Lower leg skin (tissue), 4 donors: ENCODE measurements at places on chromosomes 1 and 21.

- DNase-seq: no peak
Observed at GRCh38 chr1:160733898-160734297, 5.1 kb upstream of the SLAMF7 start.

DNA sequence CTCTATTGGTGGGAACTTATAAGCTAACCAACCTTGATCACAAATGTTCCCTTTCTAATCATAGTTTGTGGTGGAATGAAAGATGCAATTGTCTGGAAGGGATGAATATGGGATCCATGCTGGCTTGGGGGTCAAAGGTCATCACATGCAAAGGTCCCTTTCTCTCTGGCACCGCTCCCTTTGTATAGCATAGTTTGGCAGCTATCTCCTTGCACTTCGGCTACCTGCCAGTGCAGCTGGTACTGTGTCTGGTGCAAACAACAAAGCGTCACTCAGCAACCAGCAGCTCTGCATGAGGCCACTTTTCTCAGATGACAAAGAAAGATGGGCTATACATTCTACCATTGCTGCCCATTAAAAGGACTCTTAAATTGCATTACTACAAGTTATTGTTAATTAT lies 188.2 kb upstream of the NFIA start:
- no peak for DNase-seq

GRCh38 chr1:11847667-11848372 lies at the start of gene NPPA:
TSS of gene NPPA (minus strand) at chr1:11847783. CDS start at chr1:11847684, 99 bp downstream.
- DNase-seq: no peak

- DNase-seq: no peak
Observed at GRCh38 chr1:185400052-185400451, 83.0 kb upstream of the IVNS1ABP start.

- peak; percentile 28 for DNase-seq
Observed at GRCh38 chr1:150567341-150567716, 12.1 kb downstream of the MCL1 start.

DNA sequence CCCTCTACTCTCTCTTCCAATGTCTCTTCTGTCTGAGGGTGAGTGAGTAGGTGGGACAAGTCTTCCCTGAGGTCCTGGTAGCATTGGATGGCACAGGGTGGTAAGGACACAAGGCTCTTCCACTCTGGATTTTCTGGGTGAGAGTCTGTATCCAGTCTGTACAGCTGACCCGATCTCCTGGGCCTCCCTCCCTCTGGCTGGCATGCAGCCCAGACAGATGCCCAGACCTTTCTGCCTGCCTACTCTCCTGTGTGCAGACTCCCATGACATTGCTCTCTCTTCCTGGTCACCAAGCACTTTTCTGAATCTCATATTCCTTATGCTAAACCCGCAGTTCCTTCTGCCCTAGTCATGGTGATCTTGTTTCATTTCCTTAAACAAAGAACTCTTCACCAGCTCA lies 100.3 kb downstream of the GRIK3 start:
- no peak for DNase-seq

DNA sequence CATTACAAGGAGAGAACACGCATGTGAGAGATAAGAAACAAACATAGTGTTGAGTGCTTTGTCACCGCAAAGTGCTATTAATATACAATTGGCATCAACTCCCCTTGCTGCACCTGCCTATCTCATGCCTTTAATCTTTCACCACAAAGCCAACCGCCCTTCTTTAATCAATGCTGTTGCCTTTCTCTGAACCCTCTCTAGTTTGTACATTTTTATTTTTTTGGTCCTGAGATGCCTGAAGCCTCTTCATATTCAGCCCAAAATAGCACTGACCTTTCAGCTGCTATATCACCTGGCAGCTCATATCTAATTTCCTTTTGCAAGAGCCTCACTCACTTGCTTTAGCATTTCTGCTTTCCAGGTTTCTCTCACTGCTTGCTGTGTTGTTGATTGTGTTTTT lies 504.7 kb downstream of the NUF2 start:
- no peak for DNase-seq

- no peak for DNase-seq
Observed at GRCh38 chr1:63886340-63886739, 112.5 kb downstream of the ROR1 start.

- DNase-seq: no peak
Observed at GRCh38 chr1:183493540-183494245, 21.4 kb downstream of the SMG7 start.

DNA sequence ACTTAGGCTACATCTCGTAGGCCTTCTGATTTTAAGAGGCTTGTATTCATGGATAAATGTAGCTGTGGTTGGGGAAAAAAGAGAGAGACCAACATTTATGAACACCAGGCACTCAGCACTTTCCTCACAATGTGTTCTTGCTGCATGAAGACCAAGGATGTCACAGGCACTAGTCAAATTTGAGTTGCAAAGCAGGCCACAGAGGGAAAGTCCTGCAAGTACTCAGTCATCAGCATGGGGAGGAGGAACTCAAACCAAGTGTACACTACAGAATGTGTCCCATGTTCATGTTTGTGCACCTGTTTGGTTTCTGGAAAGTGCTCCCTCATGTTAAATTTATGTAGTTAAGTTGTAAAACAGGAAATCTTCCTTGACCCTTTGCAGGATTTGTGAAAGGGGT lies 8.7 kb upstream of the MAP3K7CL start:
- DNase-seq: no peak

GRCh38 chr1:109482791-109483671 lies 674 bp upstream of the ATXN7L2 start:
- DNase-seq: peak; percentile 89

- no peak for DNase-seq
Observed at GRCh38 chr1:158527190-158527815, 26.9 kb downstream of the OR6Y1 start.

DNA sequence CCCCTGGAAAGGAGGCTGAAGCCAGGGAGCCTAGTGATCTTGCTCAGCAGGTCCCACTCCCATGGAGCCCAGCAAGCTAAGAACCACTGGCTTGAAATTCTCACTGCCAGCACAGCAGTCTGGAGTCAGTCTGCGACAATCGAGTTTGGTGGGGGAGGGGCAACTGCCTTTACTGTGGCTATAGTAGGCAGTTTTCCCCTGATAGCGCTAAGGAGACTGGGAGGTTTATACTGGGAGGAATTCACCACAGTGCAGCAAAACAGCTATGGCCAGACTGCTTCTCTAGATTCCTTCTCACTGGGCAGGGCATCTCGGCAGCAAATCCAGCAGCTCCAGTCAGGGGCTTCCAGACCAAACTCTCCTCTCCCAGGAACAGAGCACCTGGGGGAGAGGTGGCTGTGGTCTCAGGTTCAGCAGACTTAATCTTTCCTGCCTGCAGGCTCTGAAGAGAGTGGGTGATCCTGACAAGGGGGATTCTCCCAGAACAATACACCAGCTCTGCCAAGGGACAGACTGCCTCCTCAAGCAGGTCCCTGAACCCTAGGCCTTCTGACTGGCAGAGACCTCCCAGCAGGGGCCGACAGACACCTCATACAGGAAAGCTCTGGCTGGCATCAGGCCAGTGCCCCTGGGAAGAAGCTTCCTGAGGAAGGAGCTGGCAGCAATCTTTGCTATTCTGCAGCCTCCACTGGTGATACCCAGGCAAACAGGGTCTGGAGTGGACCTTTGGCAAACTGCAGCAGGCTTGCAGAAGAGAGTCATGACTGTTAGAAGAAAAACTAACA lies 548.5 kb upstream of the NEGR1 start:
- DNase-seq: no peak

DNA sequence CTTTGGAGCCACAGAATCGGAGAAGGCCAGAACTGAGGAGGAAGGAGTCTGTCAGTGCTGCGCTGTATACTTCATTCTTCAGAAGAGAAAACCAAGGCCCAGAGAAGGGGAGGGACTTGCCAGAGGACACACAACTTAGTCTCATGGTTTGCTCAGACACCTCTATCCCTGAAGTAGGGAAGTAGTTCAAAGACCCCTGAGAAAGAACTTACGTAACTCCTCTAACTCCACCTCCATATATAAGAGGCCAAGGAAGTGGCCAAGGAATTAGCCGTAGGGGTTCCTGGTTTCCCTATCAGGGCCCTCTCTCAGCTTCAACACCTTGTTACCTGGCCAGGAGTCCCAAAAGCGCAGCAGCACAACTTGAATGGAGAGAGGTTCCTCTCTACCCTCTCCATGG lies 580 bp upstream of the NECTIN4 start:
- DNase-seq: no peak

GRCh38 chr1:212188599-212189351 lies 96.4 kb upstream of the PPP2R5A start:
- DNase-seq: peak; percentile 34

DNA sequence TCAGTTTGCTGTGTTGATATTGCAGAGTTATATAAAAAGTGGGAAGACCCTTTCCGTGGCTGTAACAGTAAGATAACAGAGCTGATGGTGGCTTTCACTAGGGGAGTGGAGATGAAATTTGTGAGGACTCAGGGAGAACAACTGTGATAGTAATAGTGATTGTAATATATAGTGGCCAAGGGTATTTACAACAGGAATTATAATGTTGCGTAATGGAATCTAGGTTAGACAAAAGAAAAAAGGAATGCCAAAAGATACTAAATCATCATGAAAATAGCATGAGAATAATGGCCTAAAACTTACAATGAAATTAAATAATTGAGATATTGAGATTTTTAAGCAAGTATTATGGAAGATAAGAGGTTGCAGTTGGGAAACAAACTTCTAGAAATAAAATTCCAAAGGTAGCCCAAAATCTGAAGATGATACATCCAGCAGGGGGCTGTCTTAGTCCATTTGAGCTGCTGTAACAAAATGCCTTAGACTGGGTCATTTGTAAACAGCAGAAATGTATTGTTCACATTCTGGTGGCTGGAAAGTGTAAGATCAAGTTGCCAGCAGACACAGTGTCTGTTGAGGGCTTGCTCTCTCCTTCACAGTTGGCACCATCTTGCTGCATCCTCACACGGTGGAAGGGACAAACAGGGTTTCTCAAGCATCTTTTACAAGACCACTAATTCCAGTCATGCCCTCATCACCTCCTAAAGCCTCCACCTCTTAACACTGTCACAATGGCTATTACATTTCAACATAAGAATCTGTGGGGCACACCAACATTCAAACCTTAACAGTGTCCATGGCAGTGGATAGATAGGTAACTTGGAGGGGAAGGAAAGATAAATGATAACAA lies 711.2 kb downstream of the MRPL39 start:
- no peak for DNase-seq

DNA sequence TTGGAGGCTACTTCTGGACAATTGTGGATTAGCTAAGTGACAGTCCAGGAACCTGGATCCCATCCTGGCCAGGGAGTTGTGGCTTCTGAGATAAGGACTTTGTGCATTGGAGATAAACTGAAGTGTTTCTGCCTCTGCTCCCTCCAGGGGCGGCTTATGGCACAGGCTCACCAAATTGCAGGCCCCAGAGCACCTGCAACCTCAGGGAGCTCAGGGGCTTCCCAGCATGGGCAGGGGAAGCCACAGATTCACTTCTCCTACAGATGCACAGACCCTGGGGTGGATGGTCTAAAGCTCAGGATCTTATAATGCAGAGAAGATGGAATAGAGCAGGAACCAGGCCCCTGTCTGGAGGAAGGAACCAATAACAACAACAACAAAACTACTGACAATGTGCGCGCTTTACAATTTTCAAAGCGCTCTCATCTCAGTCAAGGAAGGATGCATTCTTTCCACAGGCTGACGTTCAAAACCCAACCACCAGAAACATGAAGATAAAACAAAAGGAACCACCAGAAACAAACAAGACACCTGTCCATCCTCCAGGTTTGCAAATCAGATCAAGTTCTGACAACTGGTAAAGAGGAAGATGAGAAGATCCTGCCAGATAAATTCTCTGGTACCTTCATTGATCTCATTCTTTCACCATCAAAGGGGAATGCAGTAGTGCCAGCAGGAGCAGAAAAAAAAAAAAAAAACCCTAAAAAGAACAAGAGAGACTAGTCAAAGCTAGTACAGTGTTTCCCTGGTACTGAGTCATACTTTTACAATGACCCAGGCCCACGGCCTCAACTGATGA lies 121.0 kb upstream of the IRF2BP2 start:
- DNase-seq: no peak

GRCh38 chr1:179742717-179743678 lies at the start of gene FAM163A:
TSS of gene FAM163A (plus strand) at chr1:179743291. CDS start at chr1:179813098, 69,807 bp downstream.
- DNase-seq: no peak

- DNase-seq: no peak
Observed at GRCh38 chr1:8875216-8875861, 3.1 kb downstream of the ENO1 start.

GRCh38 chr1:89799495-89799894 lies 21.3 kb upstream of the LRRC8D start:
- no peak for DNase-seq

GRCh38 chr21:32459972-32460371 lies 47.5 kb downstream of the EVA1C start:
- DNase-seq: no peak

- DNase-seq: no peak
Observed at GRCh38 chr1:30868833-30869435, 39.6 kb downstream of the SDC3 start.

GRCh38 chr1:22652881-22653316 lies at the start of gene C1QB:
TSS of gene C1QB (plus strand) at chr1:22653236. CDS start at chr1:22659463, 6,227 bp downstream.
- DNase-seq: peak; percentile 88

DNA sequence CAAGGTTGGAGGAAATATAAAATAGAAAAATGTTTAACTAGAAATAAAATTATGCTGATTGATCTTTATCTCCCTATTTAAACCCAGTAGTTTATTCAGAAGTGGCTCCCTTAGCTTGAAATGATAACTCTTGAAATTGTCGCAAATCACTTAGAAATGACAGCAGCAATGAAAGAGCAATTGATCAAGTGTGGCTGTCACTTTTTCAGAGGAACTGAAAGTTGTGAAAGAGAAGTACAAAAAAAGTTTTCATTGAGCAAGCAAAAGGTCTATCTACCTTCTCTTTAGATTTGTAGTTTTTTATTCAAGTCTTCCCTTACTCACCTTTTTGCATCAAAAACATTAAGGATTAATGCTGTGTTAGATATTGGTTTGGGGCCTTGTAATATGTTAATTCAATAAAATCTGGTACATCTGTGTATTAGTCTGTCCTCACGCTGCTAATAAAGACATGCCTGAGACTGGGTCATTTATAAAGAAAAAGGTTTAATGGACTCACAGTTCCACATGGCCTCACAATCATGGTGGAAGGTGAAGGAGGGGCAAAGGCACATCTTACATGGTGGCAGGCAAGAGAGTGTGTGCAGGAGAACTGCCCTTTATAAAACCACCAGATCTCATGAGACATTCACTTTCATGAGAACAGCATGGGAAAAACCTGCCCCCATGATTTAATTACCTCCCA lies 48.3 kb downstream of the LRRC8C start:
- DNase-seq: no peak

GRCh38 chr1:213676736-213677135 lies 311.0 kb upstream of the PROX1 start:
- no peak for DNase-seq

- peak; percentile 74 for DNase-seq
Observed at GRCh38 chr1:59976194-59977074, 49.9 kb upstream of the CYP2J2 start.

DNA sequence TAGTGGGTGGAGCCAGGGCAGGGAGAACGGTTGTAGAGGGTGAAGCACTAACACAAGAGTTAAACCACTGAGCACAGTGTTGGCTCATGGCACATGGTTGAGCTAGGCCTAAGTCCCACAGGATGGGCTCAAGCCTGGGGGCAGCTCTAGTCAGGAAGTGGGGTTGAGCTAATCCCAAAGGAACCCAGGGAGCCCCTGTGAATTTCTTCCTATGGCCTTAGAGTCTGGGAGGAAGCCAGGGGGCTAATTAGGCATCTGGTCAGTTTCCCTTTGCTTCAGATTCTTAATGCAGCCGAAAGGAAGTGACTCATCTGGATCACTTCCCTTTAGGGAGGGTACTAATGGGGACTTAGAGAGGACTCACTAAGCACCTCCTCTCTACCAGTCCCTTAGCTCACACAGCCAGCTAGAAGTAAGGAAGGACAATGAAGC lies 10.1 kb downstream of the CFAP45 start:
- DNase-seq: no peak
